Esophagus mucosa (tissue), 1 donor: ENCODE measurements at places on chromosomes 13 and 19.

GRCh38 chr19:46713781-46714443, 3.0 kb downstream of the PRKD2 start:
- ATAC-seq = peak; percentile 79

DNA sequence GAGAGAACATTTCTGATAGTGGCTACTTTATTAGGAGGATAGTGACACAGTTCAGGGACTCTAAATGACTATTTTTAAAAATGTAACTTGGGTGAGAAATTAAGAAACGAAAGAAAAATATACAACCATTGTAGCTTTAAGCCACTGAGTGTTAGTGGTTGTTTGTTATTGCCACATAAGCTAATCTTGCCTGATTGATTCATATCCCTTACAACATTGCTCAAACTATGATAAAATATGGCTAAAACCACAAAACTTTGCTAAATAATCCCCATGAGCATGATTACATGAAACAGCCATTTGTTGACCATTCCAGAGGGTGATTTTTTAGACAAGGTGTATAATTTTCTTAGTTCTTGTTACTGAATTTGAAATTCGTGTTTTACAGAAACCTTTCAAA, 343.4 kb downstream of the SLITRK5 start:
- no peak for ATAC-seq

- ATAC-seq = no peak
Observed at GRCh38 chr13:39197647-39198007, 159.4 kb downstream of the NHLRC3 start.

GRCh38 chr19:43624933-43625332, 5.5 kb upstream of the ZNF428 start:
- ATAC-seq = peak; percentile 79

GRCh38 chr19:12943437-12944044, 2.1 kb upstream of the RAD23A start:
- no peak for ATAC-seq

DNA sequence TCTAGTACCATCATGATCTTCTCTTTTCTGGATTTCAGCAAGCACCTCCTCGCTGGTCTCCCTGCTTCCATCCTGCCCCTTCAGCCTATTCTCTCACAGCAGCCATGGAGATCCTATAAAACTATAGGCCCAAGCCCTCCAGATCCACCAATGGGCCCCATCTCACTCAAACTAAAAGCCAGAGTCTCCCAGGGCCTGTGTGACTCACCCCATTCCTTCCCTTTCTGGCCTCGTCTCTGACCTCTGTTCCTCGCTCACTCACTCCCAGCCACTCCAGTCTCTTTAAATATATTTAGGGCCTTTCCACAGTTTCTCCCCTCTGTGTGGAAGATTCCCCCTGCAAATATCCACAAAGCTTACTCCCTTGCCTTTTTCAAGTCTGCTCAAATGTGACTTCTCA, 89.7 kb downstream of the HSPH1 start:
- ATAC-seq = no peak

DNA sequence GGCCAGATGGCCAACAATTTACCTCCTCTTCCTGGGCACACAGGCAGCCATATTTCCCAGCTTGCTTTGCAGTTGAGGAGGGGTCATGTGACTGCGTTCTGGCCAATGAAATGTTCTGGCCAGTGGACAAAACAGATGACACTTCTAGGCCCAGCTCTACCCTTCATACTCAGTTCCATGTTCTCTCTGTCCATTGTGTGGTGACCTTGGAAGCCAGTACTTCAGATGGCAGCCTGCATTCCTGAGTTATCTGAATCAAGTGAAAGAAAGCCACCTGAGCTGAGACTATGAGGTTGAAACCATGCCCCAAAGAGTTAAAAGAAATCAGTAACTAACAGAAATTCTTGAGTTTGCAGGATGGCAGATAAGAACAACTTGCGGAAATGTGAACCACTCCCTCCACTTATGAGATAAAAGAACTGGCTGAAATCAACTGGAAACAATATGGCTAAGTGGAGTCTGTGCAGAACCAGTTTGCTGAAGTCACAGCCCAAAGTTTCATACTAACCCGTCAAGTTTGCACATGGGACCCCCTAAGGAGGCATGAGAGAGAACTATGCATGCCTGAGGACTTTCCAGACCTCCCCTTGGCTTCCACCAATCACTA, 8.1 kb downstream of the FAM187B start:
- ATAC-seq = no peak
